ENCODE measurements at places on chromosomes 6 and 20.

DNA sequence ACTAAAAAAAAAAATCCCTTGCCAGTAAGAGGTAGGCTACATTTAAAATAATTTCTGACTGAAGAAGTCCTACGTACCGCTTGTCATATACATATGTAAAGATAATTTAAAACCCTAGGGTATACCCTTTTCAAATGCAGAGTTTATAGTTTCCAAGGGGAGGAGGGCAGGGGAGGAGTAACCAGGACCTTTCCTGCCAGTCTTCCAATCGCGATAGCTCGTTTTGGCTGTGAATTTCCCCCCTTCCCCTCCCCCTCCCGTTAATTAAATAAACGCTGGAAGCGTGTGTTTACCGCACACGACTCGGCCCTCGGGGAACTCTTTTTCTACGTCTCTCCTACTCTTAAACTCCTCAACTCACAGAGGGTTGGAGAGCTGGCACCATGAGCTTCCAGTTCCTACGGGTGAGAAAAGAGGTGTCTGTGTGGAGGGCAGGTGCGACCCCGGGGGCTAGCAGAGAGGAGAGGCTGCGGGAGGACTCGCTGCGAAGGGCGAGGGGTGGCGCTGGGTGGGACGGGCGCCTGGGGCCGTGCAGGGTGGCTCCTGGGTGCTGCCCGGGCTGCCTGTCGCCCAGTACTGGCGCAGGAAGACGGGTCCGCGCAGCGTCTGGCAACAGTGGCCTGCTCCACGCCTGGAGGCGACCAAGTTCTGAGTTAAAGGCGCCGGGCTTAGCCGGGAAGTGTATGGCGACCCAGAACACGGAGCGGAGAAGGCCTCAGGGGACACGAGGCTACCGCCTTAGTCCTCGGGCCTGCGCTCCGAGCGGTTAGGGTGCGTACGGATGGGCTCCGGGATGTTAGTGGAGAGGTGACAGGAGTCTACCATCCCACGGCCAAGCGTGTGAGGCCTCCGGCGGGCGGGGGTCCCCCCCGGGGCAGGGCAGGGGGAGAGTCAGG, 4.1 kb upstream of the TFAP2C start:
- no peak for DNase-seq

DNA sequence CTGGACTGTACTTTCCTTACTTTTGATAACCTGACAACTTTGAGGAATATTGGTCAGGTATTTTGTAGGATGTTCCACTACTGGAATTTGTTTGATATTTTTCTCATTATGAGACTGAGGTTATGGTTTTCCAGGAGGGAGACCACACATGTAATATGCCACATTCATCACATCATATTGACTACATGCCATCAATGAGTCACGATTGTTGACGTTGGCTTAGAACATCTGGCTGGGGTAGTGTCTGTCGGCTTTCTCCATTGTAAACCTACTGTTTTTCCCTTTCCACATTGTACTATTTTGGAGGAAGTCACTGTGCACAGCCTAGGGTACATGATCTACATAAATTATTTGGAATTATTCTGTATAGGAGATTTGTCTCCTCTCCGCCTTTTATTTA, 1.4 kb upstream of the STX11 start:
- DNase-seq = no peak

- DNase-seq = no peak
Measured at GRCh38 chr6:20952699-20953474, 418.6 kb downstream of the CDKAL1 start.

DNA sequence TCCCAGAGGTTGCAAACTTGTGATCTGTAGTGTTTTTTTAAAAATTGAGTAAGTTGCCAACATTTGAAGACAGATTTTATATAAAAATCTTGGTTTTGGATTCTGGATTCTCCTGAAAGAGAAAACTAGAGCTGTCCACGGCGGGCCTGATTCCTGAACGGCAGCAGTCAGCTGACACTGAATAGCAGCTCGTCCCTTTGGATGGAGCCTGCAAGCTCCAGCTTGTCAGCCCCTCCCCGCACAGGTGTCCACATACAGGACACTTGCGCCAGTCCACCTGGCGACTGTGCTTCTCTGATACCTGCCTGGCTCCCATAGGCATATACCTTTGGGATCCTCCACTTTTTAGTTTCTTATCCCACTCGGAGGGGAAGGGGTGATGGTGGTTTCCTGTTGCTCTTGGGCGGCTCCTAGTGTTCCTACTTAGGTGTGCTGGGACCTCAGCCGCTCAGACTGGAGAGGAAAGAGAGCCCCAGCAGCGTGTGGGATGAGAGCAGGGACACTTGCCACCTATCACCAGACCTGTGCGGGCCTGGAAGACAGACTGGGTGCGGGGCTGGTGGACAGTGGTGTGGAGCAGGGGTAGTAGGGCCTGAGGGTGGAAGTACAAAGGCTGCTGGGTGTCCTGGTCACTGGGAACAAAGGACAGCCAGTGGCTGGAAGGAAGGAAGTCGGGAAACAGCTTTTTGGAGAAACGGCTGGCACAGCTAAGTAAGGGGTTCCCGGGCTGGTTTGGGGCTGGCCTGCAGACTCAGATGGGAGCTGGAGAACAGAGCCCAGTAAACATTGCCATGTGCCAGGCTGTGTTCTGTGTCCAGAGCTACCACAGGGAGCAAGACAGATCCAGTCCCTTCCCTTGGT, 18.3 kb downstream of the GHRH start:
- no peak for DNase-seq

GRCh38 chr20:17093782-17094181, 133.1 kb upstream of the PCSK2 start:
- DNase-seq = no peak

DNA sequence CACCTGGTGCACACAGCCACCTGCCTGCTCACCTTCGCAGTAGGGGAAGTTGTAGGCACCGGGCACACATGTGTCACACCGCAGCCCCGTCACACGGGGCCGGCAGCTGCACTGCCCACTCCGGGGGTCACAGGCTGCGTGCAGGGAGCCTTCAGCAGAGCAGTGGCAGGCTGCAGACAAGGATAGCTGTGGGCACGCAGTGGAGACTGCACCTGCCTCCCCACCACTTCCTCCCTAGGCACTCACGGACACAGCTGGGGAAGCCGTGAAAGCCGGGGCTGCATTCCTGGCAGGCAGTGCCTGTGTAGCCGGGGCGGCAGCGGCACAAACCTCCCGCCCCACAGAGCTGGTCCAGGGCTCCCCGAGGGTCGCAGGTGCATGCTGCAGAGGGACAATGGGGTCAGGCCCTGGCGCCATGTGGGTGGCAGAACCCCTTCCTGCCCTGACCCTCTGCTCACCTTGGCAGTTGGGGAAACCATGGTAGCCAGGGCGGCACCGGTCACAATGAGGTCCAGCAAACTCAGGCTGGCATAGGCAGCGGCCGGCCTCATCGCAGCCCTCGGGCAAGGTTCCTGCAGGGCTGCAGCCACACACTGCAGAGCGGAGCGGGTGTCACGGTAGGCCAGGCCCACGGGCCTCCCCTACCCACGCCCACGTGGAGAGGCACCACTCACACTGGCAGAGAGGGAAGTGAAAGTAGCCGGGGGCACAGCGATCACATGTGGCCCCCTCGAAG, 29.4 kb downstream of the LAMA5 start:
- DNase-seq = no peak

DNA sequence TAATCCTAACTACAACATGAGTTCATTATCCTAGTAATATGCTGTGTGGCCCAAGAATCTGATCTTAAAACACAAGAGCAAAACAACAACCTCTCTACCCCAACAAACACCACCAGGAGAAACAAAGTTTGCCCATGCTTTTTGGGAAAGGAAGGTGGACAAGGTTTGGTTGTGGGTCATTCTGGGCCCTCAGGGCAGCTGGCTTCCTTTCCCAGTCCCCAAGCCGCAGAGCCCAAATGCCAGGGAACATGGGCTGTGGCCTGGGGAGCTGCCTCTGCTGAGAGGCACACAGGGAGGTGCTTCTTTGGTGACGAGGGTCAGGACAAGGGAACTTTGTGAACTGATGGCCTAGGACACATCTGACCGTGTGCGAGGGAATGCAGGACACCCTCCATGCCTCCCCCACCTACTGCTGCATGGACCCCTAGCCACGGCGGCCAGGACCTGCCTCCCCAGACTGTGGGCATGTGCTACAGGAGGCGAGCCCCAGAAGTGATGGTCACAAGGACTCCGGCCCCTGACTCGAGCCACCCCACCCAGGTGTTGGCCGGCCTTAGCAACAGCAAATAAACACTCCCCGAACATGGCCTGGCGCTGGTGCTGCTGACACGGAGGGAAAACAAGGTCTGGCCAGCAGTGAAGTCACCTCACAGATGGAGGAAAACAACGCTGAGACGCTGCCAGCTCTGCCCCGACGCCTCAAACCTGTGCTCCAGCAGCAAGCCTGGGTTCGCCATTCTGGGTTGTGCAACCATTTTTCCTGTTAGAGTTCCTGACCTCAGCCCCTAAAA, 55.6 kb downstream of the RRBP1 start:
- DNase-seq = no peak

DNA sequence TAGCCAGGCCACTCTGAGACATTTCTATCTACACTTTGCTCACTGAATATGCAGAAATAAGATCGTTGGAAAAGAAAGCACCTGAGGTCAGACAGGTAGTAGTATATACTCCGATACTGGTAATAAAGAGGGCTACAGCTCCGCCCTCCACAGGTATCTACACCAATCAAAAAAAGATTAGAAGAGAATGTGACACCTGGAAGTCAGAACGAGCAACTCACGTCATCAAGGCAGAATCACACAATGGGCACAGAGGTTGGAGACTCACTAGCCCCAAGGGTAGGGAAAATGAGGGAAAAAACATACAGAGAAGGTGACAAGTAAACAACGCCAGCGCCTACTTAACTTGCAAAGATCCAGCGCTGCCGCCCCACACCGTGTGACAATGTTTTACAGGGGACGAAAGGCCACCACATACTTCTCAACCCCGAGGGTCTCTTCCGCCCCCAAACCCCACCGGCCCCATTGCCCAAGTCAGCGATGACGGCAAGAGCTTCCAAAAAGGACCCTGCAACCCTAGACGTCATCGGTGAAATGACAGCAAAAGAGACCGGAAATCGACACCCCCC, 653 bp downstream of the LMBRD1 start:
- peak; percentile 81 for DNase-seq

DNA sequence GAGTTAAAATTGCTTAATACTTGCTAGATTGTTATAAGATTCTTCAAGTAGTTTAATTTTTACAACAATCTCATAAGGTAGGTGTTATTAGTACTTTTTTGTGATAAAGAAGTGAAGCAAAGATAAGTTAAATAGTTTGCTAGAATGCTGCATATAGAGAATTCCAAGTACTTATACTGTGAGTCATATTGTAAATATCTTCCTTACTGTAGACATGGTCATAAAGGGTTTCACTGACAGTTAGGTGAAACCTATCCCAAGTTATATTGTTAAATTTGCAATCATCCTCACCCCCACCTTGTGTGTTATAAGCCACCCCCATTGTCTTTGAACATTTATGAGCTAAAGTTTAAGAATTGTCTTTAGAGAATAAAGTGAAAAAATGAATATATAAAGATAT, 142.0 kb downstream of the FAM83B start:
- DNase-seq = no peak

- DNase-seq = peak; percentile 82
Measured at GRCh38 chr6:166958926-166959861, 2.8 kb upstream of the RNASET2 start.

GRCh38 chr6:9494864-9495263, 920.0 kb downstream of the TFAP2A start:
- DNase-seq = no peak

DNA sequence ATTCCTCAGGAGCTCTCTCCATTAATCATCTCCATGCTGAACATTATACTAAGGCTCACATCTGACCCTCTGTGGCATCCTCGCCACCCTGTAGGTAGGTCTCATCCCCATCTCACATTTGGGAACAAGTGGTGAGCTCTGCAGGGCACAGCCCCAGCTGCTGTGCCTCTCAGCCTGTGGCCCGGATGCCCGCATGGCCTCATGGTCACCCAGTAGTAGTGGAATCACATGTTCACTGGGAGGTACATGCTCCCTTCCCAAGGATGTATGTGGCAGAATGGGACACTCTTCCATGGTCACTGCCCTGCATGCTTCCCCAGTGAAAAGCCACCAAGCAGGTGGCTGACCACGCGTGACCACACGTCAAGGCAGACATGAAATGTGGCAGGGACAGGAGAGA, 26.3 kb upstream of the APMAP start:
- DNase-seq = no peak

DNA sequence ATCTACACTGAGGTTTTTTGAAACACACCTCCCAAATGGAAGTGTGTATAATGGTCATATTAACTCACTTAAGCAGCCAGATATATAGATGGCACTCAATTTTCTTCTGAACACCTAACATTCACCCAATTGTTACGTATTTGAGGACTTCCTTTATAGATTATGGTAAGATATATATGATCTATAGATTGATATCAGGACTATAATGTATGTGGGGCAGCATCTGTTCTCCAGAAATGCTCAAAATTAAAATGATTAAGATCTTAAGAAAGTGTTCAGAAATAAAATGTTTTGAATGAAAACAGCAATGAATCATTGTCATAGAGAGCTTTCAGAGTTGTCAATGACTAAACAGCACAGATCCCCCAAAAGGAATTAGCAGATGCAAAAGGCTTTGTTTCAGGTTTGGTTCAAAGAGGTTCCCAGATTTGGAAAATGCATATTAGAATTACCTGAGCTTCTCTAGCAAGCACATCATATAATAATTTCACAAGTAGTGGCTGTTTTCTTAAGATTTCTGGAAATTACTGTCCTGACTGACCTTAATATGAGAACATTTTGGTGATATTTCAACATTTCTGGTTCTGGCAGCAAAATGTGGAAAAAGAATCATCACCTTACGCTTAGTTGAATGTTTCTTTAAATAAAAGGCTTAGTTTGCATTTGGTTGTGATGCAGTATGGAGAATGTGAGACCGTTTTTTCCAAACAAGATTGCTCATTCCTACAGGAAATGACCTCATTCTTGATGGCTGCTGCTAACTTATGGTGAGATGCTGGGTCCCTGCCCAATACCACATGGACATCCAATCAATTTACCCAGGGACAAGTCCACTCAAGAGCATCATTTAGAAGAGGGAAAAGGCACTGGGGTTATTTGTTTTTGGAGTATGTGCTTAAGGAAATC, 31.5 kb downstream of the TRAF3IP2 start:
- no peak for DNase-seq

DNA sequence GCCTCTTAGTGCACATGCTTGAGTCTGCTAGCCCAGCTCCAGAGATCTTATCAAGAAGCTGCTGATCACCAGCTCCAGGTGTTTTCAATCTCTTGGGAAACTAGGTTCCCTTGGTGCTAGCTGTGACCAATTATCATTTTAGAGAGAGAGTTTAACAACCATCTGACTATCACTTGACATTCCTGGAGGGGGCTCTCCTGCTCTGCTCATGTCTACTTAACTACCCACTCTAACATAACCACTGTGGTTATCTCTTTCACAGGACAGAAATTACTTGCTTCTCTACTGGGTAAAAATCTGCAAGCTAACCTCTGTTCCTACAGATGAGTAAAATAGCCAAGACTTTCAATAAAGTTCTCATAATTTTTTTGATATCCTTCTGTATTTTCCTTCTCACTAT, 823.4 kb upstream of the GJE1 start:
- peak; percentile 12 for DNase-seq

DNA sequence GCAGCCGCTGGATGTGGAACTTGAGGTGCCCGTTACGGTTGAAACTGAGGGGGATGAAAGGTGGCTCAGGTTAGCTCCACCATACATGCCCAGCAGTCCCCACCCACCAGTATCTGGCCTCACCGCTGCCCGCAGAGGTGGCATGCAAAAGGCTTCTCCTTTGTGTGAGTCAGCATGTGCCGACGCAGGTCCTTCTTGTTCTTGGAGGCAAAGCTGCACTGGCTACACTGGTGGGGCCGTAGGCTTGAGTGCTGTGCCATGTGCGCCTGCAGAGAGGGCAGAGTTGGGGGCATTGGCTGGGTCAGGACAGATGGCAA, 15.8 kb downstream of the PCIF1 start:
- no peak for DNase-seq

All from CD4-positive, alpha-beta T cell treated with Interleukin-12 subunit alpha and Interleukin-12 subunit beta, for 1 hour (primary cell).